ENCODE measurements at places on chromosomes 7 and 10. TPM values are rescaled to one million over a fixed set of nuclear protein-coding genes. Genes with fewer than 3 reads are reported as not detected.

Gene ACHE
- 1.5 TPM for total RNA-seq

Gene ZNF467
- 4.4 TPM for total RNA-seq

Gene CRHR2
- total RNA-seq, result not detected

GRCh38 chr10:43814663-43815062 is 166.0 kb upstream of the ZNF32 start:
- H3K27me3 ChIP-seq, result peaks cover 5% of the 10 kb centered on the region
- H3K36me3 ChIP-seq, result no peaks in the 10 kb centered on the region
- H3K4me3 ChIP-seq, result no peak overlapping the region
- no peak for DNase-seq
- H3K4me1 ChIP-seq, result peaks cover 33% of the 10 kb centered on the region

DNA sequence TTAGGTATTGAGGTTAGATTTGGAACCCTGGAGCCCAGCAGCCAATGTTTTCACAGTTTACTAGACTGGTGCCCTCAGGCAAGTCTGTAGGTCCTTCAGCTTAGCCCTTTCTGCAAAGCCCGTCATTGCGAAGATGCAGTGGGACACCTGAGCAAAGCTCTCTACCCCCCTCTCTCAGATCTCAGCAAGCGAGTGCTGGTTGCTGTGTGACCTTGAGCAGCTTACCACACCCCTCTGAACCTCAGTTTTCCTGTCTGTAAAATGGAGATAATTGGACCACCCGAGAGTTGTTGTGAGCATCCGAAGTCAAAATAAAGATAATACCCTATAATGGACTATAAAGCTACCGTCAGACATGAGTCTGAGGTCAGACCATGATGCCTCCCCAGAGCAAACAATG is 3.7 kb downstream of the NPC1L1 start:
- H3K36me3 ChIP-seq, result no peaks in the 10 kb centered on the region
- no peaks in the 10 kb centered on the region for H3K4me1 ChIP-seq
- no peak for DNase-seq
- H3K27me3 ChIP-seq, result peaks cover 2% of the 10 kb centered on the region
- no peak overlapping the region for H3K27ac ChIP-seq
- no peak overlapping the region for H3K4me3 ChIP-seq

GRCh38 chr10:21473541-21473940 is 51.9 kb downstream of the SKIDA1 start:
- H3K36me3 ChIP-seq, result no peaks in the 10 kb centered on the region
- H3K27me3 ChIP-seq, result no peaks in the 10 kb centered on the region
- no peak overlapping the region for H3K27ac ChIP-seq
- H3K4me3 ChIP-seq, result no peak overlapping the region

GRCh38 chr10:57898231-57898630 is 369.5 kb downstream of the IPMK start:
- H3K36me3 ChIP-seq, result no peaks in the 10 kb centered on the region
- H3K4me1 ChIP-seq, result no peaks in the 10 kb centered on the region
- DNase-seq, result no peak
- no peak overlapping the region for H3K4me3 ChIP-seq

GRCh38 chr10:51080311-51081006 is 6.2 kb downstream of the PRKG1 start:
- H3K4me1 ChIP-seq, result peaks cover 9% of the 10 kb centered on the region
- H3K27me3 ChIP-seq, result no peaks in the 10 kb centered on the region
- no peaks in the 10 kb centered on the region for H3K36me3 ChIP-seq
- DNase-seq, result no peak
- no peak overlapping the region for H3K27ac ChIP-seq
- no peak overlapping the region for H3K4me3 ChIP-seq

DNA sequence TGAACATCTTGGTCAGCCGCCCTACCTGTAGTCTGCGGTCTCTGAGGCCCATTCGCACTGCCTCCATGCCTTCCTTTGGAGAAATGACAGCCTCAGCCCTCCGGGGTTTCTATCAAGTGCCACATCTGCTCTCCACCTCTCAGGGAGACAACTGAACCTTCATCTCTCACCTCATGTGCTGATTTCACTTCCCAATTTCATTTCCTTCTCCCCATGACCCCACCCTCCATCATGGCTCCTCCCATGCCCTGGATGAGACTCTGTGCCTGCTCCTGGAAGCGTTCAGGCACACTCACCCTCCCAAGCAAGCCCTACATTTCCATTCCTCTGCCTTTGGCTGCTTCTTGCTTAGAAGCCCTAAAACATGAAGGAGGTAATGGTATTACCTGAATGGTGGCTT is 7.8 kb upstream of the SCD start:
- H3K4me3 ChIP-seq, result no peak overlapping the region
- DNase-seq, result no peak
- no peak overlapping the region for H3K27ac ChIP-seq
- no peaks in the 10 kb centered on the region for H3K36me3 ChIP-seq

DNA sequence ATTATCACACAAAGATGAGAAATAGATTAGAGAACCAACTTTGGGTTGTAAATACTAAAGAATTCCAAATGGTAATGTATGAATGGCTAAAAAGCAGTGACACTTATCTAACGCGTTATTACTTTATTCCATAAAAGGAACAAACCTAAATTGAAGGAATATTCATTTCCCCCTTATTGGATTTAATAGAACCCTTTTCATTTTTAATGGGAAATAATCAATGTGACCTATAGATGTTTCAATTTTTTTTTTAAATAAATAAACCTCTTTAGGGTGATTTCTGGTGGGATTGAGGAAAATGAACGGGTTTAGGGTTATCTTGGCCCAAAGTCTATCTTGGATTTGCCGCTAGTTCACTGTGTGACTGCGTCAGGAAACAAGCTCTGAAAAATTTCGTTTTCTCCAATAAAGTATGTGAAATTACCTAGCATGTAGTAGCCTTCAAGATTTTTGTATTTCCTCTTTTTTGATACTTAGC is 1.9 kb upstream of the ACBD5 start:
- H3K4me3 ChIP-seq, result peak overlapping the region; percentile 93
- peaks cover 2% of the 10 kb centered on the region for H3K36me3 ChIP-seq
- DNase-seq, result no peak

DNA sequence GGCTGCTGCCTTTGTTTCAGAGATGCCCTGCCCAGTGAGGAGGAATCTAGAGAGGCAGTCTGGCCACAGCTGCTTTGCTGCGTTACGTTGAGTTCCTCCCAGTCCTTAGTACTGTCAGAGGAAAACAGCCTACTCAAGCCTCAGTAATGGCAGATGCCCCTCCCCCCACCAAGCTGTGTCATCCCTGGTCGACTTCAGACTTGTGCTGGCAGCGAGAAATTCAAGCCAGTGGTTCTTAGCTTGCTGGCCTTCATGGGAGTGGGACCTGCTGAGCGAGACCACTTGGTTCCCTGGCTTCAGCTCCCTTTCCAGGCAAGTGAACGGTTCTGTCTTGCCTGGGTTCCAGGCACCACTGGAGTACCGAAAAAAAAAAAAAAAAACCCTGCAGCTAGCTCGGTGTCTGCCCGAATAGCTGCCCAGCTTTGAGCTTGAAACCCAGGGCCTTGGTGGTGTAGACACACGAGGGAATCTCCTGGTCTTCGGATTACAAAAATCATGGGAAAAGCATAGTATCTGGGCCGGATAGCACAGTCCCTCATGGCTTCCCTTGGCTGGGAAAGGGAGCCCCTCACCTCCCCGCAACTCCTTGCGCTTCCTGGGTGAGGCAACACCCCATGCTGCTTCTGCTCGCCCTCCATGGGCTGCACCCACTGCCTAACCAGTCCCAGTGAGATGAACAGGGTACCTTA is 9.1 kb downstream of the SDHAF3 start:
- peaks cover 3% of the 10 kb centered on the region for H3K36me3 ChIP-seq
- peaks cover 2% of the 10 kb centered on the region for H3K4me1 ChIP-seq
- no peak overlapping the region for H3K27ac ChIP-seq
- no peaks in the 10 kb centered on the region for H3K27me3 ChIP-seq
- no peak overlapping the region for H3K4me3 ChIP-seq

DNA sequence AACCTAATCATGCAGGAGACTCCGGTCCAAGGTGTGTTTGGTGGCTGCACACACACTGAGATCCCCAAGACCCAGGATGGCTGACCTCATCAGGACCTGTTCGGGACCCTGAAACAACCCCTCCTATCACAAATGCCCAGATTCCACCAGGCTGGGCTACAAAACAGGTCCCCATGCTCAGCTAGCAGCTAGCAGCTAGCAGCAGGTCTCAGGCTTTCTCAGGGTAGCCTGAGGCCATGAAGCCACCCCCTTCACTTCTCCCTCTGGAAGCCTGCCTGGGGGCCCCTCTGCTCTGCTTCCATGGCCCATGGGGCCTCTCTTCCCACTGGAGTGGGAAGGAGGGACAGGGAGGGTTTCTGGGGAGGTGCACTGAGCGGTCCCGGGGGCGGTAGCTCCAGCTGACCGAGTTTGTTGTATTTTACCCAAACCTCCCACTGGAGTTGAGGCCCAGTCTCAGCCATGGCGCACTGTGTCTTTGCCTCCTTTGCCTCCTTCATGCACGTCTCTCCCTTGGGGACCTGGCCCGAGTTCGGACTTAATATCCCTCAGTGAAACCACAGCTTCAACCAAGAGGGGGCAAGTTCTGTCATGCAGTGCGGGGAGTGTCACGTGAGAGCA is 95.1 kb upstream of the GPR26 start:
- H3K4me1 ChIP-seq, result no peaks in the 10 kb centered on the region
- H3K36me3 ChIP-seq, result no peaks in the 10 kb centered on the region
- H3K27me3 ChIP-seq, result no peaks in the 10 kb centered on the region
- no peak overlapping the region for H3K27ac ChIP-seq
- DNase-seq, result peak; percentile 75
- H3K4me3 ChIP-seq, result no peak overlapping the region

DNA sequence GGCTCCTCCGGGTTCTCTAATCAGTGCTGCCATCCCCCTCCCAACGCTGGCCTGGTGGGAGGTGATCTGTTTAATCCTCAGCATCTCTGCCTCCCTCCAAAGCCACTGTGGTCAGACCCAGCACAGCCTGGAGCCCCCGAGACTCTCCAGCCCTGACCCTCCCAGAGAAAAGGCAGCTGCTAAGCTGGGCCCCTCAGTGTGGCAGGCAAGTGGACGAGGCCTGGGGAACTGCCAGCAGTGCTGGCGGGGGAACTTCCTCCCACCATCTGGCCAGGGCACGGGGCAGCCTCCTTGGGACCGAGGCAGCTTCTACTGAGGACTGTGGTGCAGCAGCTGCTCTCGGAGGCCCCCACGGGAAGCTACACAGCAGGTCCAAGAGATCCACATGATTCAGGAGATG is 51.1 kb downstream of the DPYSL4 start:
- H3K27ac ChIP-seq, result no peak overlapping the region
- DNase-seq, result no peak
- H3K4me1 ChIP-seq, result no peaks in the 10 kb centered on the region
- no peaks in the 10 kb centered on the region for H3K27me3 ChIP-seq

- H3K27ac ChIP-seq, result no peak overlapping the region
- H3K4me1 ChIP-seq, result peaks cover 28% of the 10 kb centered on the region
- peaks cover 32% of the 10 kb centered on the region for H3K27me3 ChIP-seq
- no peaks in the 10 kb centered on the region for H3K36me3 ChIP-seq
- peak overlapping the region; percentile 89 for H3K4me3 ChIP-seq
Observed at GRCh38 chr10:124419635-124420034, 912 bp upstream of the OAT start.

GRCh38 chr7:117405519-117405918 is 21.8 kb downstream of the ASZ1 start:
- no peak overlapping the region for H3K27ac ChIP-seq
- H3K36me3 ChIP-seq, result no peaks in the 10 kb centered on the region
- no peaks in the 10 kb centered on the region for H3K4me1 ChIP-seq
- no peak for DNase-seq
- H3K4me3 ChIP-seq, result no peak overlapping the region
- H3K27me3 ChIP-seq, result peaks cover 6% of the 10 kb centered on the region

- DNase-seq, result no peak
- H3K27ac ChIP-seq, result no peak overlapping the region
Observed at GRCh38 chr10:44564361-44564760, 179.5 kb upstream of the CXCL12 start.

DNA sequence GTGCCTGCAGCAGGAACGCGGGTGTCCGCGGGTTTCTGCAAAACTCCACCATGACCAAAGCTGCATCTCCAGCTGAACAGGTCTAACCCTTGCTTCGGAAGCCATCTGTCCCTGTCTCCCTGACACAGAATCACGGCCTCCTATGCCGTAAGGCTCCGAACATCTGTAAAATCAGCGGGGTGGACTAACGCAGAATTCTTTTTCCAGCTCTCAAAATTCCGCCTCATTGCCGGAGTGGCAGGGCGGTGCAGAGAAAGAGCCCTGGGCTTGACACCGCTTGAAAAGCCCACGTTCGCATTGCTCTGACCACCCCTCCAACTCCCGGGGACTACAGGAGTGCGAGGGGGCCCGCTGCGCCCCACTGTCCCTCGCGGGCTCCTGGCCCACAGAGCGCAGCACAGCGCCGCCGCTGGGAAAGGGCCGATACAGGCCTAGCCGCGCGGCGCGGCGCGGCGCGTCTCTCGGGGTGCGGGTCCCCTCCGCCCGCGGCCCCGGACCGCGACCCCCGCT is 409 bp downstream of the DNMBP start:
- H3K4me3 ChIP-seq, result peak overlapping the region; percentile 90
- no peak for DNase-seq
- H3K27me3 ChIP-seq, result no peaks in the 10 kb centered on the region
- no peaks in the 10 kb centered on the region for H3K36me3 ChIP-seq

DNA sequence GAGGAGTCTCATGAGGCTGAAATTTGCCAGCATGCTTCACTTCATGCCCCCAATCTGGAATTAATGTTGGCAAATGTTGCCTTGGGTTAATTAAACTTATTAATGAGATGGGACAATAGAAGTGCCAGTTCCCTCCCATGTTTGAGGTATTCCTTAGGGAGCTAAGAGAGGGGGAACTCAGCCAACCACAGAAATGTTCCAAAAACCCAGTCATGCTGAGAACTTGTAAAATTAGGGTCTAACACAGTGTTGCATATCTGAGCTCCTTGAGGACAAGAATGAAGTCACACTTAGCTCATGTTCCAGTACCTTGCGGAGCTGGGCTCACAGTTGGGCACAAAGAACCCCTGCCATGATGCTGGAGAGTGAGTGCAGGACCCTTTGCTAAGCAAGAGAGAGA is 89.4 kb downstream of the OAT start:
- no peak overlapping the region for H3K4me3 ChIP-seq
- no peaks in the 10 kb centered on the region for H3K27me3 ChIP-seq
- H3K27ac ChIP-seq, result no peak overlapping the region
- H3K4me1 ChIP-seq, result peaks cover 24% of the 10 kb centered on the region

DNA sequence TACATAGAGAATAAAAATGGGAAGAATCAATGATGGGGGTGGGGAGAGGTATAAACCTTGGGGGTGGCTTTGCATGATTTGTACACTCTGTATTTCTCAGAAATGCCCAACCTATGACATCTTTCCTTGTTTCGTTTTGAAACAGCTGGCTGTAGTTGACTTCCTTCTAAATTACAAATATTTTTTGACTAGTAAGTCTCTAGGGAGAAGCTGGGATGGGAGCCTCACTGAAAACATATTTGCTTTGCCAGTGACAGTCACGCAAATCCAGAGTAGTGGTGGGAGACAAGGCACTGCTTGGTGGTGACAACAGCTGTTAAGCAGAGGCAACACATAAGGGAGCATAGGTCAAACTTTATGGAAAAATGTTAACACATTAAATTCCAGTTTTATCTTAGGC is 440.5 kb downstream of the SEMA3D start:
- no peak for DNase-seq
- peak overlapping the region; percentile 68 for H3K27ac ChIP-seq
- no peak overlapping the region for H3K4me3 ChIP-seq
- peaks cover 28% of the 10 kb centered on the region for H3K4me1 ChIP-seq
- no peaks in the 10 kb centered on the region for H3K27me3 ChIP-seq
